Motor neuron (in vitro differentiated cells): ENCODE measurements at places on chromosomes 12 and 14. TPM values are rescaled to one million over a fixed set of nuclear protein-coding genes. Genes with fewer than 3 reads are reported as not detected.

GRCh38 chr12:103975368-103975767 lies 9.7 kb downstream of the TDG start:
- no peak for ATAC-seq

DNA sequence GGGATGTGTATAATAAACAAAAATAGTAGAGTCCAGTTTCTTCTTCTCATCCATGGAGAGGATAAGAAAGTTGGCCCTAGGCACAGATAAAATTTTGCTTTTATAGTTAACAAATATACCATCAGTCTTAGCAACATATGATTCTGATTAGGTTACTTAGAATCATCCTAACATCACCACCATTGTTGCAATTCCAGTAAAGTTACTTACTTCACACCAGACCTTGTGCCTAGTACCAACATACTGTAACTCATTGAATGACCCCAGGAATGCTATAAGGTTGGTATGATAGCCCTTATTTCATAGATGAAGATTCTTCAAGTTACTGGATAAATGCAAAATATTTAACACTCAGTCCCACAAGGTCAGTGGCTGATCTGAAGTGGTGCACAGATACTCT lies 183.8 kb upstream of the ATP2B1 start:
- ATAC-seq, result no peak

GRCh38 chr14:99028041-99028440 lies 244.0 kb downstream of the BCL11B start:
- ATAC-seq, result no peak

The MAX gene
- total RNA-seq, result 83.2 and 90.7 TPM in 2 replicates

DNA sequence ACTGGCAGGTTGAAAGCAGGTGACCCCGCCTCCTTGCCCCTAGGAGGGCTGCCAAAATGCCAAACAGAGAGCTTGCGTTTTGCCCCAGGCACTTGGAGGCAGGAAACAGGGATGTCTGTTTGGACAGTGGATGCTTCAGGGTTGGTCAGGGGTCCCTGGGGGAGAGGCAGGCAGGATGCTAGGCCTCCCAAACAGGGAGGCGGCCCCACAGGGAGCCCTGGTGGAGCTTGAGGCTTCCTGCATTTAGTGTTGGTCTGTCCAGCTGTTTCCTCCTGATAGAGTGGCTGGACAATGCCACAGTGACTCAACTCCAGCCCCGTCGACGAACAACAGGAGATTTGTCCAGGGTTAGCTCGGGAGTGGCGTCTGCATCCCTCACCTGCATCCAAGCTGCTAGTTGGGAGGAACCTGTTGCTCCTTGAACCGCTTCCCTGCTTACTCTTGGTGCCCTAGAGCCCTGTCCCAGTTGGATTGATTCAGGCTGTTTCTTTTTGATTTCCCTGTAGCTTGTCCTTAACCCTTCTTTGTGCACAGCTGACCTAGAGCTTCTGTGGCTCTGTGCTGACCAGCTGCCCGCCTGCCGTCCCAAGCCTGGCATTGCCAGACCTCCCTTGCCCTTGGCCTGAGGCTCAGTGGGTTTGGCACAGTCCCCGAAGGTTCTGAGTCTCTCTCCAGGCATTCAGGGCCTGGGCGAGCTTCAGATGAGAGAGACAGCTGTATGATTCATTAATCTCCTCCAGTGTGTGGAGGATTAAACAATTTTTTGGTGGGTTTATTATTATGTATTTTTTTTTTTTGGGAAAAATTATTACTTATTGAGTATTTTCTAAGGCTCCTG lies 45.9 kb downstream of the TSPAN9 start:
- no peak for ATAC-seq
